ENCODE measurements at places on chromosomes 13 and 19.

GRCh38 chr19:33387351-33388230 is 14.1 kb downstream of the CEBPG start:
- no peaks in the 10 kb centered on the region for H3K36me3 ChIP-seq
- no peak overlapping the region for H3K27ac ChIP-seq
- H3K27me3 ChIP-seq, result no peaks in the 10 kb centered on the region
- no peak for DNase-seq
- no peak overlapping the region for H3K4me3 ChIP-seq

GRCh38 chr13:96792736-96793403 is 201.4 kb downstream of the OXGR1 start:
- H3K27ac ChIP-seq, result no peak overlapping the region
- DNase-seq, result no peak
- H3K36me3 ChIP-seq, result no peaks in the 10 kb centered on the region

GRCh38 chr13:80037505-80037888 is 303.4 kb downstream of the SPRY2 start:
- H3K4me1 ChIP-seq, result no peaks in the 10 kb centered on the region
- H3K36me3 ChIP-seq, result no peaks in the 10 kb centered on the region
- H3K4me3 ChIP-seq, result no peak overlapping the region
- no peaks in the 10 kb centered on the region for H3K27me3 ChIP-seq

GRCh38 chr19:45419895-45420294 is 3.8 kb downstream of the ERCC1 start:
- no peaks in the 10 kb centered on the region for H3K27me3 ChIP-seq
- H3K36me3 ChIP-seq, result no peaks in the 10 kb centered on the region
- no peak for DNase-seq
- no peaks in the 10 kb centered on the region for H3K4me1 ChIP-seq
- H3K27ac ChIP-seq, result no peak overlapping the region

DNA sequence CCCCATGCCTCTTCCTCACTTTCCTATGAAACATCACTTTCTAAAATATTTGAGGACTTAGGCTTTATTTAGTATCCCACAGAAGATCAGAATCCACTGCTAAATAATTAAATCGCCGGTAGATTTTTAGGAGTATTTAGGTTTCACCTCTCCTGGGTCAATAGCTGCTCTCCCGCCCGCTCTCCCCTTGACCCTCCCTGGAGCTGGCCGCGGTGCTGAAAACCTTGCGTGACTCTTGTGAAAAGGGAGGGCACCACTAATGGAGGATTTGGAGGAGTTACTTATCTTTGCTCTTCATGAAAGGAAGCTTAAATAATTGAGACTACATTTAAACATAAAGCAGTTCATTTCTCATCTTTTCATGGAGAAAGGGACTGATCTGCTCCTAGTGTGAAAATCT is 14.1 kb downstream of the POU4F1 start:
- H3K36me3 ChIP-seq, result no peaks in the 10 kb centered on the region
- H3K4me3 ChIP-seq, result no peak overlapping the region
- no peak for DNase-seq
- no peaks in the 10 kb centered on the region for H3K4me1 ChIP-seq
- peaks cover 73% of the 10 kb centered on the region for H3K27me3 ChIP-seq

DNA sequence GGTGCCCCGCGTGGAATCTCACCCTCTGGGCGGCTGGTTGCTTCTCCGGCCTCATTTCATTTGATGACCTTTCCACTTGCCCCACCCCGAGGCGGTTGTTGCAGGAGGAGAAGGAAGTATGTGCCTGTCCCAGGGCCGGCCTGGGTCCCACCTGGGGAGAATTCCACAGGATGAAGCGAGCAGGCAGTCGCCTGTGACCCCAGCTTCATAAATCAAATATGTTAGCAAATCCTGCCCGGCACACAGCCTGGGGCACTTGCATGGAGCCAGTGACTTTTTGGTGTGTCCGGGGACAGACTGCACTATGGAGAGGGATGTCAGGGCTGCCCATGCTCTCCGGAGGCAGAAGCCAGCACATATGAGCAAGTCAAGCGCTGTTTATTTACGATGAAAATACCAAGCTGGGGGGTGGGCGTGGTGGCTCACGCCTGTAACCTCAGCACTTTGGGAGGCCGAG is 19.7 kb upstream of the ZBTB7A start:
- H3K4me1 ChIP-seq, result no peaks in the 10 kb centered on the region
- H3K4me3 ChIP-seq, result no peak overlapping the region
- DNase-seq, result no peak
- no peak overlapping the region for H3K27ac ChIP-seq
- no peaks in the 10 kb centered on the region for H3K27me3 ChIP-seq
- H3K36me3 ChIP-seq, result no peaks in the 10 kb centered on the region

DNA sequence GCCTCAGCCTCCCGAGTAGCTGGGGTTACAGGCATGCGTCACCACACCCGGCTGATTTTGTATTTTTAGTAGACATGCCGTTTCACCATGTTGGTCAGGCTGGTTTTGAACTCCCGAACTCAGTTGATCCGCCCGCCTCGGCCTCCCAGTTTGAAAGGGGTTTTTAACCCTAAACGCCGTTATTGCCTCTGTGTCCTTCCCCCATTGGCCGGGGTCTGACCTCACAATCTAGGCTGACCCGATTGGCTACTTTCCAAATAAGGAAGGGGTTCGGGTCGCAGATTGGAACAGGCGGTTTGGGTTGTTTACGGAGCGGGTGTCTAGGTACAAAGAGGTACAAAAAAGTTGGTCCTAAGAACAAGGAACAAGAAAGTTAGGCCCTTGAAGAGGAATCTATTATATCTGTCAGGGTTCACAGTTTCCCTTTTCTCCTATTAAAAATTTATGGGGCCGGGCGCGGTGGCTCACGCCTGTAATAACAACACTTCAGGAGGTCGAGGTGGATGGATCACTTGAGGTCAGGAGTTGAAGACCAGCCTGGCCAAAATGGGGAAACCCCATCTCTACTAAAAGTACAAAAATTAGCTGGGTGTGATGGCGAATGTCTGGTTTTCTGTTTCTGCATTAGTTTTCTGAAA is 1.0 kb downstream of the ZNF253 start:
- DNase-seq, result no peak
- H3K36me3 ChIP-seq, result no peaks in the 10 kb centered on the region
- H3K4me1 ChIP-seq, result no peaks in the 10 kb centered on the region

- peaks cover 6% of the 10 kb centered on the region for H3K4me1 ChIP-seq
- no peaks in the 10 kb centered on the region for H3K36me3 ChIP-seq
- H3K27me3 ChIP-seq, result peaks cover 30% of the 10 kb centered on the region
- no peak overlapping the region for H3K4me3 ChIP-seq
- no peak for DNase-seq
These were observed 971 bp downstream of the ATCAY start for GRCh38 chr19:3881272-3882040.

Data from uterus (tissue), 4 donors.